ENCODE measurements at places on chromosomes 16 and 17. TPM values are rescaled to one million over a fixed set of nuclear protein-coding genes. Genes with fewer than 3 reads are reported as not detected.

DNA sequence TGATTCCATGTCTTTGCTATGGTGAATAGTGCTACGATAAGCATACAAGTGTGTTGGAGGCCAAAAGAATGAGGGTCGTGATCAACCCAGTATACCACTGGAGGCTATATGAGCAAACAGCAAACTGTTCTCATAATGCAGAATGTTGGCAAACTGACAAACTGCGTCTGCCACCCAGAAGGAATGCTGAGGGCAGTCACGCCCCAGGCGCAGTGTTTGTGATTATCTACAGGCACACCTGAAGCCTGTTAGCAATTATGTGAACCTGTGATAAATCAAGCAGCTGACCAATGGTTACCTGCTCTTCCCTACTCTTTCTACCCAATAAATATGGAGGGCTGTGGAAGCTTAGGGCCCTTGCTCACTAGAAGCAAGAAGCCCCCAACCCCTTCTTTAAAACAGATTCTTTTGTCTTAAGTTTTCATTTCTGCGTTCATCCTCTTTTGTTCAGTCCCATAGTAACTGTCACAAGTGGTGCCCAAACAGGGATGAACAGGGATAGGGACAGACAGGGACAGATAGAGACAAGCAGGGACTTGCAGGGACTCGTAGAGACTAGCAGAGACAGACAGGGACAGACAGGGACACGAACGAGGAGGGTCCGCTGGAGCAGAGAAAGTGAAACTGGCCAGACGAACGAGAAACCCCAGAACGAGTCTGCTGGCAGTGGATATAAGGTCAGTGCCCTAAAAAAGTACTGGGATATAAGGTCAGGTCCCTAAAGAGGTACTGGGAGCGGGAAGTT, 25.1 kb downstream of the CD300LG start:
- no peak for DNase-seq

GRCh38 chr17:49681106-49681979, 3.4 kb upstream of the SPOP start:
- no peak for DNase-seq

DNA sequence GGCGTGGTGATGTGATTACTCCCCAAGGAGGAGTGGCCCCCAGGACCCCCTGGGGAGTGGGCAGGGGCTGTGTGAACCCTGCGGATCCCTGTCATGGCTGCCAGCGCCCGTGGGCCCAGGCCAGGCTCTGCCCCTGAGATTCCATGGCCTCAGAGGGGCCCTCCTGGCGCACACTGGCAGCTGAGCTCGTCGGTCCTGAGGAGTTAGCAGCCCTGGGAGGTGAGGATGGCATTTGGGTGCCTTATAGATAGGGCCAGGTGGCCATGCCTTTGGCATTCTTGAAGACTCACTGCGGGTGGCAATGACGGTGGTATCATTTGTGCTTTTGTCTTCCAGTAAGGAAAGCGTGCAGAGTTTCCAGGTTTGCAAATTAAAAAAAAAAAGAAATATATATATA, 146.8 kb upstream of the GSE1 start:
- no peak for DNase-seq

The MYL4 gene
- 4.2 TPM for total RNA-seq

- no peak for DNase-seq
These were observed 27.6 kb downstream of the ELAC2 start for GRCh38 chr17:12990041-12990808.

DNA sequence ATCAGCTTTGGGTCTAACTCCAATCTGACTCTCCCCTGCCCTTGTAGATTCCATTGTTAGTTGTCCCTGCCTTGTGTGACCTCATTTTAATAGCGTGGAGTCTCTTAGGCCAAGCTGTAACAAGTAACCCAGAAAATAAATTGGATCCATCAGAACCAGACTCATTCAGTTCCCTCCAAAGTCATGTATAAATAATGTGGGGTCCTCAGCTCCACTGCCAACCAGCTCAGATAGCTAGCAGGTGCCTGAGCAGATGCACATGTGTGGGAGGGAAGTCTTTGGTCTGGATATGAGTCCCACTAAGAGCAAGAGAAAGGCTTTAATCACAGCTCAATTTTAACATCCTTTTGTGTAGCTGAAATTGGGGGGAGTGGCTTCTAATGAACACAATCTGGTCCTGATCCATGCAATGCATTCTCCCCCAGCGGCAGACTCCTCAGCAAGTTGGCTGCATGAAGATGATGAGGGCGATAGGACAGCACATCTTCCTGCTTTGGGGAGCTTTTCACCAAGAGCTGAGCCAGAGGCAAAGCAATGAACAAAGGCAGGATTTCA, 151.6 kb downstream of the ABCC12 start:
- DNase-seq = no peak

The CSH2 gene
- not detected for total RNA-seq

GRCh38 chr17:79696610-79696982, 34.1 kb upstream of the ENPP7 start:
- DNase-seq = no peak

DNA sequence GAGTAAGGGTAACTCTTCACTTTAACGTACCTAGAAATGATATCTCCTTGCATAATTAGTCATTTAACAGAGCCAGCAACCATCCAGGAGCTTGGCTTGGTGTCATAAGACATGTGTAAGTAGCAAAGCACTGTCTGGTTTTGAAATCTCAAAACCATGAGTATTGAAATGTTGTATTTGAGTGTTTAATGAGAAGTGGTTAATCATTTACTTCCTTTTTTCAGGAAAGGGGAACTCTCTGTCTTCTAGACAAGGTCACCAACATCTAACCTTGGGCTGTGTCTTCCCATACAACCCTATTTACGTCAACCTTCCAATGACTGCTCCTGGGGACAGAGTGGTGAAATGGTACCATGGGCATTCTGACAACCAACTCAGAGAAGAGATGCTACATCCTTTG, 27.1 kb downstream of the PMP22 start:
- DNase-seq = no peak

The FBXO39 gene
- not detected for total RNA-seq

DNA sequence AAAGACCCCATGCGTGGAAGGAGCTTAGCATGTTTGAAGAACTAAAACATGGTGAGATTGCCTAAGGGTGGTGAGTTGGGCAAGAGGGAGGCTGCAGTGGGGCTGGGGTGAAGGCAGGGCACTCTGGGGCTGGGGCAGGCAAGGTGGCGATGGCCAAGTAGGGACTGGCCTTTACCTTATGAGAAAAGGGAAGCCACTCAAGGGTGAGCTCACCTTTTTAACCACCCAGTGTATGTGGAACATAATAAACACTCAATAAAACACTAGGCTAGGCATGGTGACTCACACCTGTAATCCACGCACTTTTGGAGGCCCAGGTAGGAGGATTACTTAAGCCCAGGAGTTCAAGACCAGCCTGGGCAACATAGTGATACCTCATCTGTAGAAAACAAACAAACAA, 37.7 kb downstream of the LYRM9 start:
- DNase-seq = no peak

The CDH3 gene
- total RNA-seq = 7.5 TPM

GRCh38 chr16:11797957-11798299, 870 bp upstream of the ZC3H7A start:
- no peak for DNase-seq

The MEIOB gene
- total RNA-seq = not detected

DNA sequence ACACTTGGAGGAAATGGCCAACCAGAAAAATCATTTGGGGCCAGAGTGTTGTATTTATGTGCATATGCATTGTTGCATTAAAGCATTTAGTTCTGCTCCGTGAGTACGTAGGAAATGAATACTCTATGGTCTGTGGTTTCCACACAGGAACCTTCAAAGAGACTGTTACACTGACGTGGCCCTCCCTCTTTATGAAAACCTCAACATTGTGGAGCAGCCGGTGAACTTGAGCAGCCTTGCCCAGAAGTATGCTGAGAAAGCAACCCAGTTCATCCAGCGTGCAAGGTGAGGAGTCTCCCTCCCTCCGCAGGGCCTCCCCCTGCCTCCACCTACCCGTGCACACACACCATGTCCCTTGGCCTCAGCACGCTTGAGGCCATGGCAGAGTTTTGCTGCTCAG, 65.2 kb downstream of the ARSG start:
- no peak for DNase-seq

The CIITA gene
- 0.47 TPM for total RNA-seq

The NATD1 gene
- 1.1 TPM for total RNA-seq

The SLC5A11 gene
- total RNA-seq = not detected

DNA sequence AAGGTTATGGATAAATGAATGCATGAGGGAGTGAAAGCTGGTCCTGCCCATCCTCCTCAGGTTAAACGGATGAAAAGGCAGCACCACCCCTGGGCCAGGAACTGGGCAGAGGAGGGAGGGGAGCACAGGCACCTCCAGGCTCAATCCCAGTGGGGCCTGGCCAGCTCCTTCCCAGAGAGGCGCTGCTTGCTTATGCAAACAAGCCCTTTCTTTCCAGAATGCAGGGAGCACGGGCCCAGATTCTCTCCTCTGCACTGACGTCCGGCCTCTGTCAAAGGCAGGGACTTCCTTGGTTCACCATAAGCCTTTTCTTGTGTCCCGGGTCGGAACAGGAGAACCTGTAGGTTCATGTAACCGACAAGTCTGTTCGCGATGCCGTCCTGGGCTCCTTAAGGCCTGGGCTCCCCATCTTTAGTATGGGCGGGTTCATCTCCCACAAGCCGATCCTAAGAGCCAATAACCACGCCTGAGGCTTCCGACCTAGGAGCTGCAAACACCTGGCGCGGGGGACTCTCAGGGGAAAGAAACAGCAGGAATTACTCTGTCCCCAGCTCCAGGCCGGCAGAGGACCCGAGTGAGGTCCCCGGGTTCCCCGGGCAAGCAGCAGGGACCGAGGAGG, 16.3 kb downstream of the ENPP7 start:
- DNase-seq = no peak

The DYNC1LI2 gene
- total RNA-seq = 175 TPM

GRCh38 chr17:4833941-4834680, 971 bp downstream of the MINK1 start:
- DNase-seq = no peak

DNA sequence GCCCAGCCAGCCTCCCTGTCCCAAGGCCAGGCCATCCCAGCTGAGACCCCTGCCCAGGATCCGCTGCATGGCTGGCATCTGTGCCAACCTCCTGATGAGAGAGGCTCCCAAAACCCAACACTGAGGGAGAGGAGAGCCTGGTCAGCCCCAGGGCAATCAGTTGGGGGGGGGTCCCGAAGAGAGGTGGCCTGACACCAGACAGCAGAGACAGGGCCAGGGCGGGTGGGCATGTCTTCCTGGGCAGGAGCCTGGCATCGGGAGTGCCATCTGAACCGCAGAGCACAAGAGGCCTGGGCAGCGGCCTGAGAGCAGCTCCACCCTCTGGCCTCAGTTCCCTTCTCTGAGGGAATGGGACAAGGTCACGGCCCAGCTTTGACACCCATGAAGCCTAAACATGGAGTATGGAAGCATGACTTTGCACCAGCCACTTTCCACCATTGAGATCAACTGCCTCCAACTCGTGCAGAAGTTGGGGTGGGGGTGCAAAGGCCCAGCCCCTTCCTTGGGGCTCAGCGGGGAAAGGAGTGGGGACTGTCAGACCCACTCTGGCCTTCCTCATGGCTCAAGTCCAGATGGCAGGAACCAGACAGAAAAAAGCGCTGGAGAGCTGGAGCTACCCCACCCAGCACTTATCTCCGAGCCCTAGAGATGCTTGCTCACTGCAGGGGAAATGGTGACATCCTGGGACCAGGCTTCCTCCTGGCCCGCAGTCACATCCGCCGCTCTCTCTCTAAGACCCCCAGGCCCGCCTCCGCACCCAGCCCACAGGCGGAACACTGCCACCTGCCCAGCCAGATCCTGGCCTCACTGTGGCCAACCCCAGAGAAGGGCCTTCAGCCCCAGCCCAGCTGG, 9.7 kb downstream of the RHBDF2 start:
- DNase-seq = no peak

The PLCG2 gene
- 1.6 TPM for total RNA-seq

GRCh38 chr16:84246679-84247077, 6.9 kb upstream of the KCNG4 start:
- no peak for DNase-seq

DNA sequence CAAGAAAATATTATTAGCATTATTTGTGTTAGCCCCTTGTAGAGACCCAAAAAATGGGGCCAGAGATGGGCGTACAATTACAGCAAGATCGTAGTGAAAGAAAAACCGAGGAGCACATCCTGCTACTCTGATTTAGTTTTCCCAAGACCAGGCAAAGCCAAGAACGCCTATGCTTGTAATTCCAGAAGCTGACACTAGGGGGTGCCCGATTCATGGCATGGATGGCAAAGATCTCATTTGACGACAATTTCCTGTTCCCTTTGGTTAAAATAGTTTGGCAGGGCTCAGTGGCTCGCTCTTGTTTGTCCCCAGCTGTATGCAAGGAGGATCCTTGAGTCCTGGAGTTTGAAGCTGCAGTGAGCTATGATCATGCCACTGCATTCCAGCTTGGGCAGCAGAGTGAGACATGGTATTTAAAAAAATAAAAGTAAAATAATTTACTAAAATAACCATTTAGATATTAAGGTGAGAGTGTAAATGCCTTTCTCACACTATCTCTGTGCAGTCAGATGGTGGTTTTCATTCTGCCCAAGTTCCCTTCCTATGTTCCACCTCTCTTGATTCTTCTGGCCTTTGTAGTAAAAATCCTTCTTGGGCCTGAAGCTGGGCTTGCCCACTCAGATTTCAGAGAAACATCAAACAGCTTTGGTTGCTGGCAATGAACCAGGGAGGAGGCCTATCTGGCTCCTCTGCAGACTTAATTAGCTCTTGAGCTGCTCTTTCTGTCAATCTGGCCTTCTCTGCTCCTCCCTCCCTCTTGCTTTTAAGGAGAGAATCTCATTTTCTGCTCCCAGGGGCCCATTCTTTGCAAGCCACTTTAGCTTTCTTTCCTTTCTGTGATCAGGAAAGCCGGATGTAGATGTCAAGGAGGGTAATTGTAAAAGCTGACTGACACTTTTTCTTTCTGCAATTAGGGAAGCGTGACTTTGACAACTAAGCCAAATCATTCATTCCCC, 31.2 kb downstream of the TMEM238L start:
- DNase-seq = no peak

DNA sequence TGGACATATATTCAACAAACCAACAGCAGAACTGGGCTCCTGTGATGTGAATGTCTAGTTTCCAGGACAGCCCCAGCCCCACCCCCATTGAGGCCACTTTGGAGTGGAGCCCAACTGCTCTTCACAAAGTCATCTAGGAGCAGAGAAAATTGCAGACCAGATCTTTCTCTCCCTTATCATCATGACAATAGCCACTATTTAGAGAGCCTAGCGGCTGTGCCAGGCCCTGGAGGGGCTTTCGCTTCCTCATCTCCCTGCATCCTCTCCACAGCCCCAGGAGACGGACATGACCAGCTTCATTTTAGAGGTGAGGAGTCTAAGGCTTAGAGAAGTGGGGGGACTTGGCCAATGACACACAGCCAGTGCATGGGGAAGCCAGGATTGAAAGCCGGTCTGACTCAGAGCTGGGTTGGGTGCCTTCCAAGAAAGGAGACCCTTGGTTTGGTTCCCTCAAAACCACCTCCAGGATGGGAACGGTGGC, 1.4 kb downstream of the PRSS8 start:
- no peak for DNase-seq

The FOXL1 gene
- 0.47 TPM for total RNA-seq

DNA sequence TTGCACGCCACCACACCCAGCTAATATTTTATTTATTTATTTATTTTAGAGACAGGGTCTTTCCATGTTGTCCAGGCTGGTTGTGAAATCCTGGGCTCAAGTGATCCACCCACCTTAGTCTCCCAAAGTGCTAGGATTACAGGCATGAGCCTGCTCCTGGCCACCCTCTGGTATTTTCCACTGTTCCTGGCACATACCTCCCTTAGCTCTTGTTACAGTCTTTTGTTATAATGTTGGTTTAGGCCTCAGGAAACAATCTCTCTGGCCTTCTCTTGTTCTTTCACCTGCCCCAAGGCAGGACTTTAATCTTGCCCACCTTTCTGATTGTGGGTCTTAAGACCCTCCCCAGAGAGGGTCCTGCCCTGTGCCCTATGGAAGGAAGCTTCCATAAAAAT, 3.6 kb upstream of the CYTH1 start:
- DNase-seq = no peak

All from occipital lobe (tissue), 3 donors.